Activated CD4-positive, CD25-positive, alpha-beta regulatory T cell treated with anti-CD3 and anti-CD28 coated beads, Interleukin-2, amount 50 U/mL, for 16 hours (primary cell): ENCODE measurements at places on chromosomes 1 and 21.

DNA sequence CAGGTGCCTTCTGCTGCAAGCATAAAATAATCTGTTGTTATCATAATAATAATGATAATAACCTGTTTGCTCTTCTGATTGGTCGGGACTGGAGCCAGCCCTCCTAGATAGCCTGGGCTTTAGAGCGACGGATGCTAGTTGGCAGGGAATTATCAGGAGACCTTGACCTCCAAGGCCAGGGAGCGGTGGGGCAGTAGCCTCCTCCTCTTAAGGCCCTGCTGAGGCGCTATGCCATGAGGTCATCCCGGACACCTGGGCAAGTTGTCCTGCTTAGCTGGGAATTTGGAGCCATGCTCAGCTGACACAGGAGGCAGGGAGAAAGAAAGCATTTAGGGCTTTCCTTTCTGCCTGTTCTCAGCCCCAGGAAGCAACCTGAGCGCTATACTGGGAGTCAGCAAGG, 15.6 kb downstream of the C1orf115 start:
- DNase-seq: no peak

DNA sequence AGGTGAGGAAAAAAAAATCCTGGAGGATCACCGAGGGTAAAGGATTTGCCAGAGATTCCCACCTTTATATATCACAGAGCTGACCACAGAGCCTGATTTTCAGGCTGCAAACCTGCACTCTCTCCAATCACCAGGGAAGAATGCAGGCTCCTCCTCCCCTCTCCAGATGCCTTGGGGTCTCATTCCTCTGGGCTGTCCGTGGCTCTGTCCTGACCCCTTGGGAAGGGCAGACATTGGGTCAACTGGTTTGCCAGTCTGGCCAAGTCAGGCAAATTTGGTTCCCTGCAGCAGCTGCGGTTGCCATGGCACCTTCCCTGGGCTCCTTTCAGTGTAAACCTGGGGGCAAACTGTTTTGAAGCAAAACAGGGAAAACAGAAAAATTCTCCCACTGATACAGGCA, 11.6 kb upstream of the OPRD1 start:
- no peak for DNase-seq

- DNase-seq: no peak
Observed at GRCh38 chr1:228511546-228512445, 24.6 kb downstream of the RNF187 start.

DNA sequence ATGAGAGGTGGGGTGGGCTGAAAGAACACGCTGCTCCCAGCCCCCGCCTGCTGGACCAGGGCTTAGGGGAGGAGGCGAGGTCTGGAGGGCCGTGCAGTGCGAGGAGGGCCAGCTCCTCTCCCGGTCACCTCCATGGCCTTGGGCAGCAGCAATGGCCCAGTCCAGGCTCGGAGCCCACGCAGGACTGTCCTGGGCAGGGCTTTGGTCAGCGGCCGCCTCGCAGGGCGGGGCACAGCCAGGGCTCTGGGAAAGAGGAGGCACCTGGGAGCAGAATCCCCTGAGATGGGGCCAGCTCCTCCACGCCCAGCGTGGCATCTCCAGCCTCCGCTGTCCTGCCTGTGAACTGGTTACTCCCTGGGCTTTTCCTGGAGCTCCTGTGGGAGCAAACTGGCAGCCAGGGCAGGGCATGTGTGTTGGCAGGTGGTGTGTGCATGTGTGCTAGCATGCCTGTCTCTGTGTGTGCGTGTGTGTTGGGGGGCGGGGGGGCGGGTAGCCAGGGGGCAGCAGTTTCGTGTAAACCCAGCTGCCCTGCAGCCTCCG, 27.4 kb downstream of the ARHGEF16 start:
- no peak for DNase-seq

DNA sequence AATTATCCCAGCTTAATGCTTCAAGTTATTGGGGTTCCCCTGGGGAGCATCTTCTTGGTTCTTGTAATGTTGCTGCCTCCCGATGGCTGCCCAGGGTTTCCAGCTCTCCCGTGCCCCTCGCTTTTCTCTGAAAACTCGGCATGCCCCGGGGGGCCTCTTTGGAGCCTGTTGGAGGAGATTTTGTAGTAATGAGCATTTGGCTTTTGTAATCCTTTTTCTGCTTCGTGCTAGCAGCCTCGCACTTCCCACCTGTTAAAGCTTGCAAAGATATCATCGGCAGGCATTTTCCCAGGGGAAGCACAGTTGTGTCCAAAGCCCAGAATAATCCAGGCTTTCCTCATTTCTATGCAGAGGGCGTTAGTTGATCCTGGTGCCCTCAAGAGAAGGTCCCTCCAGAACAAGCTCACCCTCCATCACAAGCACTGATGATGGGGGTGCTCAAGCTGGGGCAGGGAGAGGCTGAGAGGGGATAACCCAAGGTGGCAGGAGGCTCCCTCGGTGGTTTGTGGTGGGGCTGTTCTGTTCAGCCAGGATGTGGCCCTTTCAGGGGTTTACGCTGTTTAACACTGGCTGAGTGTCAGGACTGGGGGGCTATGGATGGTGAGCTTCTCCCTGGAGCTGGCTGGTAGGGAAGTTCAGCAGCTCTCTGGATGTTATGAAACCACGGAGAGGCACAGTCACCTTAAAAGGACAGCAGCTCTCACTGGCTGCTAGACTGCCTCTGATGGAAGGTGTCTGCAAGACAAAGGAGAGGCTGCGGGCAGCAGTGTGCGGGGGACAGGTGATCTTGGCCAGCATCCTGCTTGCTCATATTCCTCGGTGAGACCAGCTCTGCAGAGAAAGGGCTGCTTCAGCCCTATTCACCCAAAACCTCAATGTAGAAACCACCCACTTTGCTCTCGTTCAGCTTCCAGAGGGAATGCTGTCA, 477.1 kb upstream of the VAMP3 start:
- DNase-seq: no peak

DNA sequence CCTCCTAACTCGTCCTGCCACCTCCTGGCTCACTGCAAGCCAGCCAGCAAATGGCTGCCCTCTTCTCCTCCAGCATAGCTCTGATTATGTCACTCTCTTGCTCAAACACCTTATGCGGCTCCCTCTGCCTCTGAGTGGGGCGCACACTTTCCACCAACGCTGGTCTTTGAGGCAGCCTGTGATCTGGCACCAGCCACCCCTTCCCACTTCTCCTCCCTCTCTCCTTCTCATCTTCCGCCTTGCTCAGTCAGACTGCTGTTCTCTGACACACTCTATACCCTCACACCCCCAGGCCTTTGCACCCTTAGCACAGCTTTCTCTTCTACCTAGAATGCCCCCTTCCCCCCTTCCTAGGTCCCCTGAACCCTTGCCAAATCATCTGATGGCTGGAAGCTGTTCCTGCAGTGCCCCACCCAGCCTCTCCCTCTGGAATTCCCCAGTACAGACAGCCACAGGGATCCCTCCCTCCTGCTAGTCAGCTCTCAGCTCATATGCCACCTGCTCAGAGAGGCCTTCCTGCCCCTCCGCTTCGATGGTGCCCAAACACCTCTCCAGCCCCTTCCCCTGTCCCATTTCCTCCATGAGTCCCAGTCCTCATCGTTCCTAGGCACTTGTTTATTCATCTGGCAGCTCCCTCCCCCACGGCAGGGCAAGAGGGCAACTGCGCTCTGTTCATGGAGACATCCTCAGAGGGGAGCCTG, 21.7 kb upstream of the PEF1 start:
- DNase-seq: no peak

GRCh38 chr1:36919491-36920145, 114.7 kb downstream of the GRIK3 start:
- no peak for DNase-seq

GRCh38 chr1:62732331-62732730, 44.1 kb upstream of the DOCK7 start:
- no peak for DNase-seq

DNA sequence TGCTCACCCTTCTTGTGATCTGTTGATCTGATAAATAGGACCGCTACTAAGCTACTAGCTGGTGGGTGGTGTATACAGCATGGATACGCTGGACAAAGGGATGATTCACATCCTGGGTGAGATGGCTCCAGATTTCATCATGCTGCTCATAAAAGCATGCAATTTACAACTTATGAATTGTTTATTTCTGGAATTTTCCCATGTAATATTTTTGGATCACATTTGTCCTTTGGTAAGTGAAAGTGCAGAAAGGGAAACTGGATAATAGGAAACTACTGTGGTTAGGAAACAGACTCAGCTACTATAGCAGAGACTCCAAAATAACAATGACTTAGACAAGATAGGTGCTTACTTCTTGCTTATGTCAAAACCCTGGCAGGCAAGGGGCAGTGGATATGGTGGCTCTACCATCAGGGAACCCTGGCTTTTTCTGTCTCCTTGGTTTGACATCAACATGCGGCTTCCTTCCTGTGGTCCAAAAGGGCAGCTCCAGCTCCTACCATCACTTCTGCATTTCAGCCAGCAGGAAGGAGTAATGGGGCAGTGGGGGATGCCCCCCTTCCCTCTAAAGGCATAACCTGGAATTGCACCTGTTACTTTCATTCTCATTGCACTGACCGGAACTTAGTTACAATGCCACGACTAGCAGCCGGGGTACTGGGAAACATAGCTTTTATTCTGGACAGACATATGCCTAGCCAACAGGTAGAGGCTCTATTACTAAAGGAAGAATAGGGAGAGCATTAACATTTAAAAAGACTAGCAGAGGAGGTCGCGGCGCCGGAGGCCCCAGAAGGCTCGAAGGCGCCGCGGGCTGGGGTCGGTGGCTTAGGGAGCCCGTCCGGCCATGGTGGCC, 13.8 kb upstream of the AK2 start:
- DNase-seq: no peak

- DNase-seq: no peak
Observed at GRCh38 chr1:209586221-209586740, 2.8 kb downstream of the CAMK1G start.

GRCh38 chr1:173393659-173394000, 83.5 kb upstream of the PRDX6 start:
- DNase-seq: no peak

DNA sequence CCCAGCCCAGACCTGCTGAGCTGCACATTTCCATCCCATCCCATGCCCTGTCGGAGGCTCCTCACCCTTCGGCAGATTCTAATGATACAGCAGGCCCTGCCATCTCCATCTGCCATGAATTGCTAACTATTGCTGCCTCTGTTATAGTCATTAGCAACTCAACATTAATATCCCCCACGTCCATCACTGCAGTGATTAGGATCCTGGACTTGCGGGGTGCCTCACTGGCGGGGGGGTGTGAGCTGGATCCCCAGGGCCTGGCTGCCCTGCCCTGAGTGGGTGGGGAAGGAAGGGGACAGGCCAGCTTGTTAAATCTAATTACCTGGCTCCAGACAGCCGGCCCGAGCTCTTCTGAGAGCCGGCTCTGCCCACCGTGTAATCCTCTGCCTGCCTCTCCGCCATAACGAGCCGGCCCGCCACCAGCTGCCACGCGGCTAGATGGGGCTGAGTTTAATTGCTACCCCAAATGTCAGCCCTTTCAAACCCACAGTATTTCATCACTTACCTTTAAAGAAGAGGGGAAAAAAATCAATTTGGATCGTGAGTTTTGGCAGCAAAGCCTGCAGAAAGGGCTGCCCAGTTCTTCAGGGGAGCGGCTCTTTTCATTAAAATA, 227.3 kb upstream of the CSF3R start:
- DNase-seq: no peak

- DNase-seq: no peak
Observed at GRCh38 chr1:44609768-44610526, 64.3 kb downstream of the TMEM53 start.

DNA sequence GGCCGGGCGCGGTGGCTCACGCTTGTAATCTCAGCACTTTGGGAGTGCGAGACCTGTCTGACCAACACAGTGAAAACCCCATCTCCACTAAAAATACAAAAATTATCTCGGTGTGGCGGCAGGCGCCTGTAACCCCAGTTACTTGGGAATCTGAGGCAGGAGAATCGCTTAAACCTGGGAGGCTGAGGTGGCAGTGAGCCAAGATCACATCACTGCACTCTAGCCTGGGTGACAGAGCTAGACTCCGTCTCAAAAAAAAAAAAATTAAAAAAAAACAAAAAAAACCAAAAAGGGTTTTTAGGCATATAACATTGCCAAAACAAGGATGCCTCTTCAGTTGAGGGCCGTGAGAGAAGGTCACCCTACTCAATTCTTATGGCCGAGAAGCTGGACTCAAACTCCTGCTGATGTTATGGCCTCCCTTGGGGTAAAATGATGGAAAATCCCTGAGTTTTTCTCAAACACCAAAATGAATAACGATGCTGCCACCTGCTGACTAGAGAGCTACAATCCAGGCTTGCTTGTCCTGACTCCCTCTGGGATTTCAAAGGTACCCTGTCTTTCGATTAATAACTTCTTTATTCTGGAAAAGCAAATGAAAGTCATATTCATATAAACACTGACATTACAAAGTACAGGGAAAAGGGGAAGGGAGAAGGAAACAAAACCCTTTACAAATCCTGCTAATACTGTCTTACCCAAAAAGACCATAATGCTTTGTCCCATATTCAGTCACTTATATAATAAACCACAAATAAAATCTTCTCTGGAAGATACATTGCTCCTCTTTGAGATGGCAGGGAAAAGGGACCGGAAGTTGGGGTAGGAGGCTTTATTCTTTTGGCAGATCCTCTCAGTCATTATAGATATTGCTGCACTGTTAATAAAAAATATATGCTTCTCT, 10.7 kb downstream of the RAB42 start:
- no peak for DNase-seq

- no peak for DNase-seq
Observed at GRCh38 chr1:23331713-23332112, 12.4 kb downstream of the HNRNPR start.

GRCh38 chr1:169108223-169108622, 1.7 kb downstream of the ATP1B1 start:
- no peak for DNase-seq
